ENCODE measurements at places on chromosomes 12 and 14.

DNA sequence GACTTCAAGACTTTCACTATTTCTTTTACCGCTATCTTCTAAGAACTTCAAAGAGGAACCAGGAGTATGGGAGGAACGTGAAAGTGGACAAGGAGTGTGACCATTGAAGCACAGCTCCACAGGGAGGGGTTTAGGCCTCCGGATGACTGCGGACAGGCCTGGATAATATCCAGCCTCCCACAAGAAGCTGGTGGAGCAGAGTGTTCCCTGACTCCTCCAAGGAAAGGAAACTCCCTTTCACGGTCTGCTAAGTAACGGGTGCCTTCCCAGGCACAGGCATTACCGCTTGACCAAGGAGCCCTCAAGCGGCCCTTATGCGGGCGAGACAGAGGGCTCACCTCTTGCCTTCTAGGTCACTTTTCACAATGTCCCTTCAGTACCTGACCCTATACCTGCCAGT is 267.0 kb downstream of the RPL10L start:
- DNase-seq = no peak

- DNase-seq = no peak
Observed at GRCh38 chr14:99079061-99079727, 192.8 kb downstream of the BCL11B start.

DNA sequence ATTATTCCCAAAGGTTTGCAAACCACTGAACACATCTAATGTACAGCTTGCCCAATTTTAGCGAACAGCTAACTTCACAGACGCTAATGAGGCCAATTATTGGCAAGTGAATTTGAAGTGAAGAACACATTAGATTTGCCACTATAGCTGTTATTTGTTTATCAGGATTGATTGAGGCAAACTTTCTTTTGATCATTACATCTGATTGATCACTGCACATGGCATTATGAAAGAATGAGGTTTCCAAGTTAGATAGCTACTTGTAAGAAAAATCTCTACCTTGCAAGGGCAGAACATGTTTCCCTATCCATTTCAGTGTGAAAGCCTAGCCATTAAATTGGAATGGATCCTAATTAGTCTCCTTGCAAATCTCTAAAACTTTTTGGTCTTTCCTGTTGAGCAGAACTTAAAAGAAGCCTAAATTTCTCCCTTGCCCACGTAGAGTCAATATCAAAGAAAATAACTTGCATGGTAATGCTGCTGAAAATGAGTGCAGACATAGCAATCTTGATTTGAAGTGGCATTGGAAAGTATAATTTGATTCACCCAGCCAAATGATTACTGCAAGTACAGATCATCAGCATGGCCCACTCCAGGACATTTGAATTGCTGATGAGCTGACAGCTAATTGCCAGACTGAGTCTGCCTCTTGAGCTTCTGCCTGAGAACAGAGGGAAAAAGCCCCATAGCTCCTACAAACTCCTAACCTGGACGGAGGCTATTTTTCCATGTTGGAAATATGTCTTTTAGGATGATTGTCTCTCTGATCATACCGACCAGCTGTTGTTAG is 98.6 kb downstream of the TPH2 start:
- DNase-seq = no peak

DNA sequence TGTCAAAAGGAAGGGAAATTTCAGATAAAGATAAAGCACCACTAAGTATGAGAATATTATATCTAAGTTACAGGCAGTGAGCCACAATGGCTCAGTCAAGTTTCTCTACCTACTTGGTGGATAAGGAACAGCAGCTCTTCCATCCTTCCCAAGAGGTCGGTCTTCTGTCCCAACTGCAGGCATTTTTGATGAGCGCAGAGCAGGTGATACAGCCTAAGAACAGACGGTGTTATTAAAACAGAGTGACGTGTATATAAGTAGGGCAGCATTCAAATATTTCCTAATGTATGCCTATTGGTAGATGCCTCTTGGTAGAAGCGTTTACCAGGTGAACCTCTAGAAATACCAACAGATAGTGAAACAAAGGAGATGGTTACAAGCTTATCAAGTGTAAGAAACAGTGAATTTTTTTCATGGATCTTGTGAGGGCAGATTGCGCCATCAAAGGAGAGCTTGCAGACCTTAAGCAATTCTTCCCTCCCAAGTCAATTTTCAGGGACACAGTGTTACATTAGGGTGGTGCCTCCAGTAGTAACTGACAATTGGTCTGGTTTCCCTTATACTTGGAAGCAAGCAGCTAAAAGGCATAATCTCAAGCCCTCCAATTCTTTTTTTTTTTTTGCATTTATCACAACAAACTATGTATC is 274.5 kb downstream of the MED13L start:
- DNase-seq = no peak
